ENCODE measurements at places on chromosomes 11 and 22.

- DNase-seq: no peak
Measured at GRCh38 chr22:40290516-40290915, 55.8 kb upstream of the ADSL start.

DNA sequence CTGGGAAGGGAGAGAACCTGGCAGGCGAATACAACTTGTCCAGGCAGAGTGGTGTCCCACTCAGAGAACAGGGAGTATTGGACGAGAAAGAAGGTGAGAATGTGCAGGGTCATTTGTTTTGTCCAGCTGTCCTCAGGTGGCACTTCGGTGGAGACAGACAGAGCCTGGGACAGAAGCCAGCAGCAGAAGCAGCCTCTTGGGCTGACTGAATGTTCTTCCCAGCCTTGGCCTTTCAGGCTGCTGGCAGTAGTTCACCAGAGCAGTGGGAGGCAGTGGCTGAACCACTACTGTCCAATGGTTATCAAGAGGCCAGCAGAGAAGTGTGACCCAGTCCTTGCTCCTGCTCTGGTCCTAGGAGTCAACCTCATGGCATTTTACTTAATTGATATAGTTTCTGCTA is 331.1 kb upstream of the NARS2 start:
- no peak for DNase-seq

GRCh38 chr11:102111787-102112508 is 1.7 kb downstream of the YAP1 start:
- DNase-seq: no peak

GRCh38 chr11:63999349-64000025 is 13.2 kb downstream of the OTUB1 start:
- DNase-seq: no peak

DNA sequence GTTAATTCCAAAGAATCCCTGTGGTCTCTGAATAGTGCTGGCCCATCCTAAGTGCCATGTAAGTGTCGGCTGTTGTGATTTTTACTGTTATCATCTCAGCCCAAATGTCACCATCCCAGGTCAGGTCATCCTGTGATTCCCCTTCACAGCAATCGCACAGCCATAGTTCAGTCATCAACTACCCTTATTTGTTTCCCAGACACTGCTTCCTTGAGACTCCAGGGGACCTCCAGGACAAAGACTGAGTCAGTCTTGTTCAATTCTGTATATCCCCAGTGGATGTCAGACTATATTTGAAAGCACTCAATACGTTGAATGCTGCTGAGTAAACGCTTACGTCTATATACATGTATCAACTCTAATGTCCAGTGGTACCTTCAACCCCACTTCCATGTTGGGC is 113.7 kb upstream of the TIMP3 start:
- no peak for DNase-seq

DNA sequence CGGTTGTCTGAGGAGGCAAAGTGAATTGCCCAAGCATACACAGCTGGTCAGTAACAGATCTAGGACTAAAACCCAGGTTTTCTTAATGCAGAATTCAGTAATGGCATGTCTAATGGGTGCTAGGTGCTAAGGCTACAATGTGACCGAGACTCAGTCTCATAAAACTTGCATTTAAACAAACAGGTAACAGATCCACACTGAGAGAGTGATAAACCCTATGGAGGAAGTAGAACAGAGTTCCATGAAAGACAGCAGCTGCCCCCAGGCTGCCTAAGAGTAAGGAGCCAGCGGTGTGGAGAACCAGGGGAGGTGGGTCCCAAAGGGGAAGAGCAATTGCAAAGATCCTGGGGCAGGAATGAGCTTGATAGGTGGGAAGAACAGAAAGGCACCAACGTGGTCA is 27.3 kb downstream of the MMP13 start:
- no peak for DNase-seq

- no peak for DNase-seq
Measured at GRCh38 chr11:15276621-15277020, 161.9 kb downstream of the INSC start.

GRCh38 chr11:45967506-45967905 is 45.0 kb downstream of the LARGE2 start:
- no peak for DNase-seq

DNA sequence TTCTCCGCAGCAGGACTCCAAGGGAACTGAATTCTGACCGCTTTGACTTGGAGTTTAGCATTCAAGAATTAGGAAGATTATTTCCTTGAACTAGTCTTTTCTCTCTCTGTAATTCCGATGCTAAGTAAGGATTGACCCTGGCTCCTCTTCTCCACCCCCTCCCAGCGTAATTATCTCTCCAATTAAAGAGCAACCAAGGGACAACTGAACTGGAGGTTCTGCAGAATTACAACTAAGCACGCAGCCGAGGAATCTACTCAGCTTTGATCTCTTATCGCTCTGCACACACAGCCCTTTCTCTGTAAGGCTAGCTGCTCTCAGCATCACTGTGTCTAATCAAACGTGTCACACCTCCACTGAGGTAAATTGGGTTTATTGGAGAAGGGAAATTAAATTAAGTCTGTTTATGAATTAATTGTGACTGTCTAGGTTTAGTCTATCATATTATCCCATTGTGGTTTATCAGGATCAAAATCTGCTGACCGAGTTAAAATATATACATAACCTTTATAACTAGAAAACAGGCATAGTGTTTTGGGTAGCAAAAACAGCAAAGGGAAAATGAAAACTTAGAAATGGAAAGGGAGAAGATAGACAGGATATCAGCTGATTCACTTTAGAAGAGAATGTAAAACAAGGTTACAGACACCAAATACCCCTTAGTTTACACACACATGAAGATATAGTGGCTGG is 241.3 kb upstream of the LARGE1 start:
- DNase-seq: no peak

- DNase-seq: no peak
Measured at GRCh38 chr11:45238724-45239123, 47.4 kb downstream of the SYT13 start.

- peak; percentile 51 for DNase-seq
Measured at GRCh38 chr11:8937159-8937558, 4.4 kb upstream of the C11orf16 start.

GRCh38 chr11:130431331-130431773 is 2.9 kb upstream of the ADAMTS8 start:
- DNase-seq: no peak

DNA sequence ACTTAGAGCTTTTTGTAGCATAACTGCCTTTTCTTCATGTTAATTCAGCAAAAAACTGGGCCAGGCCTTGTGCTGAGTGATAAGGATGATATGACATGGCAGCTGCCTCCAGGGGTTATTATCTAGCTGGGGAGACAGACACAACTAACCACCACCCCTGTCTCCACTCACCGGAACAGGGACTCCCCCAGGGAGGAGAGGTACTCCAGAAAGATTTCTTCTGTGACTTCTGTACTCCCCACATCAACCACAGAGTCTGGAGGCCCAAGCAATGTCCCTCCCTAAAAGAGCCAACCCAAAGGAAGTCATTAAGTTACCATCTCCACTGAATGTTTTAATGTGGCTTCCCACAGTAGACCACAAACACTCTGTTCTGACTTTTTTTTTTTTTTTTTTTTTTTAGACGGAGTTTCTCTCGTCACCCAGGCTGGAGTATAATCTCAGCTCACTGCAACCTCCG is 14.3 kb upstream of the PMM1 start:
- no peak for DNase-seq

DNA sequence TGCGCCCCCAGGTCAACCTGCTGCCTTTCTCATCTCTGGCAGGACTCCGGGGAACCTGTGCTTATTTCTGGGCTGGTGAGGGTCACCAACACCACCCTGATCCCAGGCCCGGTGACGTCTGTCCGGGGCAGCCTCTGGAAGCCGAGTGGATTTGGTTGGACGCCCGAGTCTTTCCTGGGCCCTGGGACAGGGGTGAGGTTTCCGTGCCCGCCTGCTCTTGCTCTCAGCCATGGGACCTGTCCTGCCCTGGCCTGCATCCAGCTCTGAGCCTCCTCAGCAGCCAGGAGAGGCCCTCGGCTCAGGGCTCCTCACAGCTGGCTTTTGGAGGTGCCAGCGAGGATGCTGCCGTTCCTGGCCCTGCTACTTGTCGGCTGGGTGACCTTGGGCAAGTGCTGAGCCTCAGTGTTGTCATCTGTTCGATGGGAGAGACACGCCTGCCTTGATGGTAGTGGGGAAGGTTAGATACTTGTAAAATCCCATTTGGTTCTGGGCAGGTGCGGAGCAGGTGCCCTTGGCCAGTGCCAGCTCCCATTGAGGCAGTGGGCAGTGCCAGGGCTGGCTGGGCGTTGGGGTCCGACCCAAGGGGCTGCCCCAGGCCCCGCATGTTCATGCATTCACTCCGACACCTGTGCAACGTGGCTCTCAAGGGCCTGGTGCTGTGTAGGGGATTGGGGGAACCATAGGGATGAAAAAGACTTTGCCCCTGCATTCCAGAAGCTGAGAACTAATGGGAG is 58.9 kb upstream of the THY1 start:
- DNase-seq: peak; percentile 87

DNA sequence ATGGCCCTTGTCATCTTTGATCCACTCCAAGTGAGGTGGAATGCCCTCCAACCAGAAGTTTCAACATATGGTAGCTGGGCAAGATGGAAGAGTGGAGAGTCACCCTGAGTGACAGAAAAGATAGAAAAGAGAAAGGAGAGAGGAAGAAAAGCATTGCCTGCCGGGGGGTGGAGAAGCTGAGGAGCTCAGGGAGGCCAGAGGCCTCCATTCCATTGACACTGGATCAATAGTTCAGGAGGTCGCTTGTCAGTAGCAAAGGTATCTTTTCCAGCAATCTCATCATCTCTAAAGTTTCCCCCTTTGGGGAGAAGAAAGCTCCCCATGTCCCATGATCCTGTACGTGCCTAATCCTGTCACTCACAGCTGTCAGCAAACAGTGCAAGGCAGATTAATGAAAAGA is 6.7 kb upstream of the C1QTNF6 start:
- no peak for DNase-seq

GRCh38 chr11:106262852-106263251 is 185.4 kb downstream of the AASDHPPT start:
- DNase-seq: no peak

DNA sequence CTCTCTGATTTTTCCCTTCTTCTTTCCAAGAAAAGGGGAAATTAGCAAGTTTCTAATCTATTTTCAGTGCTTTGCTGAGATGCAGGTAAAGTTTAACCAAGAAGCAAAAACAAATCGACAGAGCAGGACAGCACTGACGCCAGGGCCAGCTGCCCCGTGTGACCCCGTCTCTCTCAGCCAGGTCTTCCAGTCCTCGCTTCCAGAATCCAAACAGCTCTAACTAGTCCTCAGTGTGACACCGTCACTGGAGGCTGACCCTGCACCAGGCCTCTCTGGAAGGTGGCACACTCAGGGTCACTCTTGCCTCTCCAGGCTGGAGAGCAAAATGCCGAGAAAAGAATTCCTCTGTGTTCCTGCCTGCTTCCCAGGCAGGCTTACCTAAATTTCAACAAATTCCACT is 44.8 kb downstream of the SHANK2 start:
- no peak for DNase-seq

- no peak for DNase-seq
Measured at GRCh38 chr11:20132667-20133039, 27.6 kb downstream of the DBX1 start.

GRCh38 chr22:31574055-31574670 is 77.8 kb downstream of the SFI1 start:
- no peak for DNase-seq

GRCh38 chr22:45506816-45507360 is 4.2 kb downstream of the FBLN1 start:
- DNase-seq: no peak

DNA sequence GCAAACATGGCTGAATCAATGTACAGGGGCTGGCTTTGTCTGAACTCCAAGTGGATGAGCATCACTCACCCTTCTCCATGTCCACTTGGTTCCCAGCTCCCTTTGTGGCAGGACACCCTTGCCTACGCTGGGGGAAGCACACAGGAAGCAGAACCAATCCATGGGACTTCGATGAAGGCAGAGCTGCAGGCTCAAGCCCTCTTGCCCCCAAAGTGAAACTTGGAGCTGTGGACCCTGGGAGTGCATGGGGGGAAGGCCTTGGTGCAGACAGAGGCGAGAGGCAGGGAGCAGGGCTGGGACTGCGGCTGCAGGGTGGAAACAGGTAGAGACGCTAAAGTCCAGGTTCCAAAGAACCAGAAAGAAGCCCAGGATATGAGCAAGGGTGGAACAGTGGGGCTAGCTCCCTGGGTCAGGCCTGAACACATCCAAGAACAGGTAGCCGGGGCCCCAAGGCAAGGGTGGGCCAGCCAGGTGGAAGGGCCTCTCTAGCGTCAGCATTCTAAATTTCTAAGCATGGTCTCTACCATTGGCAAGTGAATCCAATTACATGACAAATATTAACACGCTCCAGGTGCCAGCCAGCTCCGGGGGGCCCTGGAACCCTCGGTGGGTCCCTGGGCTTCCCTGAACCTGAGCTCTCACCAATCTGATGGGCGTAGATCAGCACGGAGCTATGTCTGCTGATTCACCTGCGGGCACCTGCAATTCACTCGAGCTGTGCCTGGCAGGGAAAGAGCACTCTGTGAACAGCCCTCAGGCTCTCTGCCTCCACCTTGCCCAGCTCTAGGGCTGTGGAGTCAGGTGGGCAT is 532.8 kb downstream of the BRD1 start:
- peak; percentile 77 for DNase-seq

DNA sequence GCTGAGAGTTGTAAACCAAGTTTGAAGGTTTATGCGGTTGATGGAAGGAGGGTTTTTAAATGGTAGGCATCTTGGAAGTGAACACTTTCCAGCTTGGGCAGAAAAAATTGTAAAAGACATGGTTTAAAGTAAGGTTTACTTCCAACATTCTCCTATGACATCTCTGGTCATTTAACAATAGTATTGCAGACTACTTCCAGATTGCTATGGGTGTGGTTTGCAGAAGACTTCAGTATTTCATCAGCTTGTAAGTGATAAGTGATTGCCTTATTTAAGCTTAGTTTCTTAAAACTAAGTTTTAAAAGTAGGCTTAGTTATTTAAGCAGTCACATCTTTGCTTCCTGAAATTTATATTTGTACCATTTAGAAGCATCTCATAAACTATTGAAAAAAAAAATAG is 7.2 kb upstream of the STT3A start:
- DNase-seq: no peak

DNA sequence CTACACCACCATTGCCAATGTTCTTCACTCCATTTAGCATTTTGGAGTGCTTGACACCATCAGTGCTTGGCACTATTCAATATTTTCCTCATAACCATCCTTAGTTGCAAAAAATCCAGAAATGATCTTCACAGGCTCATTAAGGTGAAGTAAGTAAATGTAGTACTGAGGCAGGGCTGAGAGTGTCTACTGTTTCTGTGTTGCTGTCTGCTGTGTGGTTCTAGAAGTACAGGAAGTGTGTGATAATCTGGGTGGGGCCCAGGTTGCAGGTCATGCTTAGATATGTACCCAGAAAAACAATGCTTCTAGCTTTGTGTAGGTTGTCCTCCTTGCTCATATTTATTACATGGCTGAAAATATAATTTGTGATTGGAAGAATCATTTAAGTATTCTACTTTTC is 411.8 kb upstream of the CCDC179 start:
- no peak for DNase-seq
